ENCODE measurements at places on chromosomes 6 and 20.
A peak's percentile ranks its signal among the peaks of the same experiment; 100 is the strongest.

DNA sequence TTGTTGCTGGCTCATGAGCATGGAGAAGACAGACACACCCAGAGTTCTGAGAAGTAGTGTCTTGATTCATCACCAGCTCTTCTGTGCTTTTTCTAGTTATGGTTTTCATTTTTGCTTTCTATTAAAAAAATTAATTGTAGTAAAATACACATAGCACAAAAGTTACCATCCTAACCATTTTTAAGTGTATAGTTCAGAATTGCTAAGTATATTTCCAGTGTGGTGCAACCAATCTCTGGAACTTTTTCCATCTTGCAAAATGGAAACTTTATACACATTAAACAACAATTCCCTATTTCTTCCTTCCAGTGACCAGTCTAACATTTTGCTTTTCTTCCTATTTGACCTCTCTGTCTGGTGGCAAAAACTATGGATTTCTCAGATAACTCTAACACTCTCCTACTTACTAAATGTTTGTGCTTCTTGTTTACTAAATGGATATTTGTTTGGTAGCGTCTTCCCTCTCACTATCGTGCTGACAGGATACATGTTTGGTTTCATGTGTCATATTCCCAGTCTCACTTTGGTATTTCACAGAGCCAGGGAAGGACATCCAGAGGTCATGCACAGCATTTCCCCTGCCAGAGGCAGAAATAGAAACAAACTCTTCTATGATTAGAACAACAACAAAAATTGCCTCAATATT is 40.6 kb downstream of the TXLNB start:
- no peak for DNase-seq

GRCh38 chr20:48930035-48930434 is 8.5 kb downstream of the ARFGEF2 start:
- no peak for DNase-seq

DNA sequence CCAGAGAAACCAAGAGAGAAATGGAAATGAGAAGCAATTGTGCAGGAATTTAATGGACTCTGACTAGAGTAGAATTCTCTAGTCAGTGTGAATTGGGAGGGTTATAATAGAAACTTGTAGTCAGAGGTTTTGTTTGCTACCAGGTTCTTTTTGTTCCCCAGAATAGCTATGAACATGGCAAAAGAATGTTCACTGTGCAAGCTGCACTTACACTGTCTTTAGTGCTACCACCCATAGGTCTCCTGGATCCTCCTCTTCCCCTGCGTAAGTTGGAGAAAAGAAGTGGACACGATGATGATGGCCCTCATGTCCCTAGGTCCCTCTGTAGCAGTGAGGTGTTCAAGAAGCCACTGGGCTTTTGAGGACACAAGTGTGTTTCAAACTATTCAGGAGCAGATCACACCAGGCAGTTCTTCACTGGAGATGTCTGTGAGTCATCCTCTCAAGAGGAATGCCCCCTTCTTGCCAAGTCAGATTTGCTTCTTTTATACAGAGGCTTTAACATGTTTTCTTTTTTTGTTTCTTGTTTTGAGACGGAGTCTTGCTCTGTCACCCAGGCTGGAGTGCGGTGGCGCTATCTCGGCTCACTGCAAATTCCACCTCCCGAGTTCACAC is 47.6 kb upstream of the SMIM8 start:
- no peak for DNase-seq

DNA sequence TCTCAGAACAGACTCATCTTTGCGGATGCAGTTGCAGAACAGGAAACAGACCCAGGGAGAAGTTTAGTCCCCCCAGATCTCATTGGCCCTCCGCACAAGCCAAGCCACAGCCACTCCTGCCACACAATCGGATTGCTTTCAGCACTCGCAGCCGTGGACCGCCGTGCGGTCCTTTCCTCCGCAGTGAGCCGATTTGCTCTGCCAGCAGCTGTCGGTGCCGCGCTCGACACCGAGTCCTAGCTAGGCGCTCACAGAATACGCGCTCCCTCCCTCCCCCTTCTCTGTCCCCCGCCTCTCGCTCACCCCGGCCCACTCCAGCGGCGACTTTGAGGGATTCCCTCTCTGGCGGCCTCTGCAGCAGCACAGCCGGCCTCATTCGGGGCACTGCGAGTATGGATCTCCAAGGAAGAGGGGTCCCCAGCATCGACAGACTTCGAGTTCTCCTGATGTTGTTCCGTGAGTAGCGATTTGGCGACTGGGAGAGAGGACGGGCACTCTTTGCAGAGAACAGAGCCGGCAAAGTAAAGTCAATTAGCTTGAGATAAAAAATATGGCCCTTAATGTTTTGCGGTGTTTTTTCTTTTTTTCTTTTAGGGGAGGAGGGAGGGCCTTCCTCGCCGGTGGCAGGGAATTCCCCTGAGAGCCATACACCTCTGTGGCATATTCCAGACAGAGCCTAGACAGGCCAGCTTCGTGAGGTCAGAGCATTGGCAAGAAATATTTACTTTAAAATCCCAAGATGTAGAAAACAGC is at the start of gene LAMP5:
LAMP5 (plus strand) TSS at position 130 of the 753 bp plus-strand sequence; CDS start at position 393, 263 bp downstream.
- DNase-seq, result no peak

DNA sequence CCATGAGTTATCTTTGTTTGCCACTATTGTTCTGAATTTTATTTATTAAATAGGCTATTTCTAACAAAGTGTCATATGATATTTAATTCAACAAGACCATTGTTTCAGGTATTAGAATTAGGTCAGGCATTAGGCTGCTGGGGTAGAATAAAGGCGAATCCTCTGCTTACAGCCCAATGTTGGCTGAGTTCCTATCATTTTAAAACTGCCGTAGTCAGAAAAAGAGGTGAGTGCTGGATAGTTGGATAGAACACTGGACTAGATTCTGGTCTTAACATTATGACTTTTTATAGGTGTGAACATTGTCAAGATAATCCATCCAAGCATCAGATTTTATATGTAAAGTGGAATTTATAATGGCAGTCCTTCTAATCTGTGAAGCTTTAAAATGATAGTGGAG is 6.3 kb downstream of the RIMS1 start:
- no peak for DNase-seq

GRCh38 chr6:163589387-163589786 is 174.9 kb downstream of the QKI start:
- no peak for DNase-seq

DNA sequence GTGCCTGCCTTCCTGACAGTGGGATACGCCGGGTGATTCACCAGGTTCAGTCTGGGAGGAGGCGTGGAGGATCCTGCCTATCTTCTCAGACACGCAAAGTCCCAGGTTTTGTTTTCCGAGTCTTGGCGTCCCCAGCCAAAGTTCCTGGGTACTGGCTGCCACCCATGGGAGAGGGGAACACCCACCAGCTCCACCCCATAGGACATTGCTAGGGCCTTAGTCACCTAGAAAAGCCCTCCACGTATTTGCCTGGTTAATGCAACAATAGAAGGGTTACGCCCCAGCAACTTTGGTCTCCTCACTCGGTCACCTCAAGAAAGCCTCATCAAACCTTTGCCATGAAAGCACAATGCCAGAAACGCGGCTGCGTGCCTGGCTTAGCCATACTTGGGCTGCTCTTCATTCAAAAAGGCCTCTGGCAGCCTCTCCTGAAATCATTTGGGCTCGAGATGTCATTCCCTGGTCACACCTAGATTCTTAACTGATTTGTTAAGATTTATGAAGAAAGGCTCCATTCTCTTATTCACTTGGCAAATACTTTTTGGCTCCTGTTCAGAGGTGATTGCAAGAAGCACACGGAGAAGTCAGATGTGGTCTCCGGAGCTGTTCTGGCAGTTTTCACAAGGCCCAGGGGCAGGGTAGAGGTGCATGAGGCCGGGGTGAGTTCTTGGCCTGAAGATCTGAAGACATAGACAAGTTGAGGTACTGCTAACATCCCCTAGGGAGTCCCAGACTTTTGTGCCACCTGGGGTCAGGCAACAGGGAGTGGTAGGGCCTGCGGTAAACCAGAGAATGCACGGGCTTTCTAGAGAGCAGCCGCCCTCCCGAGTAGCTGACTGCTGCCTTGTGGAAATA is 35.5 kb upstream of the ZNF133 start:
- DNase-seq, result no peak

DNA sequence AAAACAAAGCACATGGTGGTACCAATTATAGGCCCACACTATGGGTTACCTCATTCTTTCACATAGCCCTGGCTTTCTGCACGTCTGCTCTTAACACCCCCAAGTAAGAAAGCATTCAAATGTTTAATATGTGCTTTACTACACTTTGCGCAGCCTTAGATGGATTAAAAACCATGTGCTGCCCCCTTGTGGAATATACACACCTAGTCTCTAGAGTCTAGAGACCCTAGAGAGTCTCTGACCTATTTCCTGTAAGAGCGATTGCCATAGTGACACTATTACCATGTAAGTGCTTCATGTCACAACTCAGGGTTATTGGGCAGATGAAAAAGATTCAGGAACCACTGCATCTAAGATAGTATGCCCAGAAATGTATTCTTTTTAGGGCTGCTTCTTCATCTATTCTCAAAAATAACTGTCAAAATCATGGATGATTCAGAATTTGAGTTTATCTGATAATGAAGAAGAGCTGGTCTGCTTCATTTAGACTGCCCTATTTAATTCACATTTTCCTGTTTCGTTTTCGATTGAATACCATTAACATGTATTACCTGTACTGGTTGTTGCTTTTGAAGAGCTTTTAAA is 186.3 kb downstream of the ADGB start:
- peak; percentile 4 for DNase-seq

- DNase-seq, result peak; percentile 72
These were observed 8.3 kb downstream of the PI16 start for GRCh38 chr6:36962874-36963273.

DNA sequence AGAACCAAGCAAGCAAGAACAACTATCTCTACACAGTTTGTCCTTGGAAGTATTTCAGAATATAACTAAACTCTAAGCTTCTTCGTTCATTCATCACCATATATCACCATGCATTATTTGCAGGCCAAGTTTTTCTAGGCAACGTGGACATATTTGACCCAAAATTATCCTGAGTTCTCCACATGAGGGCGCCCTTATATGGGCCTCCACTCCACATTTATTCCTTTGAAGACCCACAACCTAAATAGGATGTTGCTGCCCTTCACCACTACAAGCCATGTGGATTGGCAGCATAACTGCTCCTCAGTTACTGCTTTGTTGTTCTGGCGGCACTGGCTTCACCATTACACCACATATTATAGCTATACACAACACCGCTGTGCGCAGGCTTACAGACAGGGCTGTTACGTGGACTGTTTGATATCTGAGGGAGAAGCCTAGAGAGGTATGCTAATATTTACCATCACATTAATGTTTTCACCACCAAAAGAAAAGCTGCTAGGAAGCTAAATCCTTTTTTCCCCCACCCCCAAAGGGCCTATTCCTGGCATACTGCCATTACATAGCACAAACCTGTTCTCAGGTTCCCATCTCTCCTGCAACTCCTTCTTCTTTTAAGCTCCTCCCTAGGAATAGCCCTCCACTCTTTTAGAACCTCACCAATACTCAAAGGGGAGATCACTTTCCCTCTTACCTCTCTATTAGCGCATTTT is 411.7 kb downstream of the C6orf118 start:
- DNase-seq, result no peak

GRCh38 chr20:41299899-41300298 is 17.6 kb downstream of the ZHX3 start:
- DNase-seq, result no peak

GRCh38 chr6:126947070-126947469 is 171.4 kb upstream of the RSPO3 start:
- no peak for DNase-seq

DNA sequence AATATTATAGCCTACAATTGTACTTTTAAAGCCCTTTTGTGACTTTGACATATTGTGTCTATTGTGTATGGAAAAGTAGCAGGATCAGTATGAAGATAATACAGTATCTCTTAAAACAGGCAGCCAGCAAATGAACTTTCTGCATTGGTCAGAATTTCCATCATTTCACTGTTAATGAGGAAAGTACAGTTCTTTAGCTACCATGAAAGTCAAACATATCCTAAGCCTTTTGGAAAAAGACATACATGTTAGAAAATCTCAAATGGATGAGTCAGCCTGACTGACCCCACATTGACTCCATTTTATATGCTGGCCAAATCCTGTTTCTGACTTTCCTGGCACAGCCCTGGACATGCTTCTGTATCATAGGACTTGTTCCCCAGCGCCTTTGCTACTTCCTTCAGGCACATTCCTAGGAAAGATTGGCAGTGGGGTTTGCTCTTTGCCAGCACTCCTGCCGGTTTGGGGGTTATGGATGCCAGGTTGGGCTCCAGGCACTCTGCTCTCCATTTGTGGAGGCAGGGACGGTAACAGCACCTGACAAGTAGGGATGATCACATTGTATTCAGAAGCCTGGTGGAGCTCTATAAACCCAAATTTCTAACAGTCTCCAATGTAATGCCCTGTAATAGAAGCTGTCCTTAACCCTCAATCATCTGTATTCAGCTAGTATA is 43.7 kb downstream of the TOP1 start:
- no peak for DNase-seq

DNA sequence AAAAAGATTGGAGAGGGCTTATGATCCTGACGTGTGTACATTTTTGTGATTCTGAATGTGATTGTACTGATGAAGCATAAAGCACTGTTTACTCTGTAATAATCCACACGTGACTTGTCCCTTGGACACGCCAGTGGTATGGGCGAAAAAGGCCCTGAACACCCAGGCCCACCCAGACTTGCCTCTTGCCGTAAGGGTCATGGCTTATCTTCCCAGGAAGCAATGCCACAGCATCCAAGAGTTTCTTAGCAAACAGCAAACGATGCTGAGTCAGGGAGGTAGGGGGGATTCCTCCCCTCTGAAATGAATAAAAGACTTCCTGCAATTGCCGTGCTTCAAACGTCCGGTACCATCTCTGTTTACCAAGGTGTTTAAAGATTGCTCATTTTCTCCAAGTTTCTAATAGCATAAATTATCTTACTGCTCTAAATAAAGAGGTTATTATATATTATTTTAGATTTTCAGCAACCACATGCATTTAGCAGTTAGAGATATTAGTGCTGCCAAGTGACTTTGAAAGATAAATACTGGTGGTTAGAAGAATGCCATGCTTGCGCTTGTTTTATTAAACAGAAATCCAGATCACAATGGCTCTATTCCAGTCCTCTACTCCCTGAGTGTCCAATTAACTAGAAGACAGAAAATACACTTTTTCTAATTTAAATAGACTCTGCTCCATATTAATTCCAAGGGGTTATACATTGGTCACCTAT is 212.8 kb upstream of the CST7 start:
- no peak for DNase-seq

- DNase-seq, result peak; percentile 3
These were observed 69.9 kb downstream of the HACE1 start for GRCh38 chr6:104789770-104790190.

DNA sequence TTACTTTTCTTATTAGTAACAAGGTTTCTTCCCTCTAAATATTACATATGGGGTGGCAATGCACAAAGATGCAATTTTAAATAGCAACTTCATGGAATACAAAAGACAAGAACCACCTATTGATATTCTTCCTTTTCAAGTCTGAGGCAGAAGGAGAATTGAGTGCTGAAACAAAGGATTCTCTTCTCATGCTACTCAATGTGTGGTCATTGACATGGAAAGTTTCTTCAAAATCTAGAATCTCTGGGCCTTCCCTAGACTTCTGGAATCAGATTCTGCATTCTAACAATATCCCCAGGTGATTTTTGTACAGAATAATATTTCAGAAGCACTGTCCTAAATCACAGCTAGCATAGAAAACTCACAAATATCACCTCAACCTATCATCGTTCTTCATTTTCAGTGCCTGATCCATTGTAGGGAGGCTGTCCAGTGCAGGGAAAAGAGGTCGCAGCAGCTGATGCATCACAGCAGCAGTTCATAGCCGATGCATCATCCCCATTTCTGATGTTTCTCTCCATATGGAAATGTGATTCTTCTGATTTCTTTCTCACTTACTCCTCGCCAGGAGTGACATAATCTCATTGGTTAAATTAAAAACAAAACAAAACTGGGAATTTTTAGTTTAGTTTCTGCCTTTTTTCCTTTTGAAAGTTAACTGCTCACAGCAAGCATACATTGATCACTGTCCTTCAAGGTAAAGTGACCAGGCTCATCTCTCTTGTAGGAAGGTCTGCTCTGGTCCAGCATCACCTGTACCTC is 139.5 kb upstream of the FAM83B start:
- no peak for DNase-seq

All from activated naive CD8-positive, alpha-beta T cell treated with anti-CD3 and anti-CD28 coated beads for 36 hours (primary cell).